ENCODE measurements at places on chromosomes 4 and X.
A peak's percentile ranks its signal among the peaks of the same experiment; 100 is the strongest.

- DNase-seq, result no peak
Measured at GRCh38 chr4:11376571-11376970, 52.1 kb downstream of the HS3ST1 start.

DNA sequence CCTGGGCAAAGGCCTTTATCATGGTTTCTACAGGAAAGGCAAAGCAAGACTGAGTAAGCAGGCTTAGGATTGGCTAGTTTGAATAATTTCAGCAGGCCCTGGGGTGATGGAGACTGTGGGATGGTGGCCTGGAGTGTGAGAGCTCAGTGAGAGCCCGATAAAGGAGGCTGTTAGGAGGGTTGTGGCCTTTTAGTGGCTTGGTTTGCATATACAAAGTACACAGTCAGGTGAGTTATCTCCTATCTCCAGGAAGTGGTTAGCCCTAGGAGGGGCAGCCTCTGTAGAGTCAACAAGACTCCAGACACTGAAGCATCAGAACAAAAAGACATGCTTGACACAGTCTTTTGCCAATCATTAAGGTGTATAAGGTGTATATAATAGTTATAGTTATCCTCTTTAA lies 157.2 kb downstream of the CFAP299 start:
- DNase-seq, result peak; percentile 18

- DNase-seq, result no peak
Measured at GRCh38 chr4:17230727-17231126, 281.2 kb downstream of the QDPR start.

DNA sequence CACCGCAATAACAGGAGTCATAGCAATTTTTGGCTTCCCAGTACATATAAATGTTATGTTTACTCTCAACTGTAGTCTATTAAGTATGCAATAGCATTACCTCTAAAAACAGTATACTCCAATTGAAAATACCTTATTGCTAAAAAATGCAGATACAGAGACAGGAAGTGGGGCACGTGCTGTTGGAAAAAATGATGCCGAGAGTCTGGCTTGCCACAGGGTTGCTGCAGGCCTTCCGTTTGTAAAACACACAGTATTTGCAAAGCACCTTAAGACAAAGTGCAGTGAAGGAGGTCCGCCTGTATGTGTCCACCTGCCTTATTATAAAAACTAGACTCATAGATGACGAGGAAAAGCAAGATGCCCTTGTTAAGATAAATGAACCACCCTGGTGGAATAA lies 23.5 kb downstream of the CD99 start:
- DNase-seq, result no peak

- DNase-seq, result no peak
Measured at GRCh38 chr4:161360982-161361381, 802.8 kb downstream of the FSTL5 start.

DNA sequence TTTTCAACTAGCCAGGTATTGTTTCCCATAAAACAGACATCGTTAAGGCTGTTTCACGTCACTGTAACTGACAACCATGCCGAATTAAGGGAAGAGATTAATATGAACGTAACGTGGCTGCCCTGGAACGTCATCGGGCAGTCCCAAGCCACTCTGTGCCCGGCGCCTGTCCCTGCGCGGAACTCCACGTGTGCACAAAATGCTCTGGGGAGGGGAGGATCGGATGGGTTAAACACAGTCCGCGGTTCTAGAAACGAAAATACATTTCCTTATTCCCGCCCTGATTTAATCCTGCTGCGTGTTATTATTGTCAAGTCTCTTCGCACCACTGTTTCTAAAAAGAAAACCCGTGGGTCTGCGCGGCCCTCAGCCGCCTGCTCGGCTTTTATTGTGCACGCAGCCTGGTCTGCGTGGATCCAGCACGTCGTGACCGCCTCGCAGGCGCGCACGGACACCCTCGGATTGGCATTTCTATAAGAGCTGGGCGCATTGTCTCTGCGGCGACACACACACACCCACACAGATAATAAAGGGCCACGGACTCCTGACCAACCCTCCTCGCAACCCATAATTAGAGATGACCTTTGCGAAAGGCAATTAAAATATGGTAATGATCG lies 69.6 kb upstream of the BCOR start:
- DNase-seq, result no peak

- DNase-seq, result no peak
Measured at GRCh38 chrX:6227453-6227835, 1.2 kb downstream of the NLGN4X start.

DNA sequence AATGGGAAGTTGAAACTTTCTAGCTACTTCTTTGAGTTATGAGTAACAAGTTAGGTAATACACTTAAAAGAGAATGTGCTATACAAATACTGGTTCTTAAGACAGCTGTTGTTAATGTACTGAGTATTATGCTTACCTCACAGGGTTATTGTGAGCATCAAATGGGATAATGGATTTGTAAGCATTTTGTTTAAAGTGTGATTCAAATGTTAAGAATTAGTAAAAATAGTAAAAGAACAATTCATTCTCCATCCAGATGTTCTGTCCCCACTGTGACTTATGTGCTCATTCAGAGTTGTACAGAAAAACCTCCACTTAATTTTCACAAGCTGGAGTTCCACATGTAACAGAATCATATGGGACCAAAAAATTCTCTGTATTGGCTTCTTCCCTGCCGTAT lies 63.6 kb downstream of the AR start:
- DNase-seq, result no peak

DNA sequence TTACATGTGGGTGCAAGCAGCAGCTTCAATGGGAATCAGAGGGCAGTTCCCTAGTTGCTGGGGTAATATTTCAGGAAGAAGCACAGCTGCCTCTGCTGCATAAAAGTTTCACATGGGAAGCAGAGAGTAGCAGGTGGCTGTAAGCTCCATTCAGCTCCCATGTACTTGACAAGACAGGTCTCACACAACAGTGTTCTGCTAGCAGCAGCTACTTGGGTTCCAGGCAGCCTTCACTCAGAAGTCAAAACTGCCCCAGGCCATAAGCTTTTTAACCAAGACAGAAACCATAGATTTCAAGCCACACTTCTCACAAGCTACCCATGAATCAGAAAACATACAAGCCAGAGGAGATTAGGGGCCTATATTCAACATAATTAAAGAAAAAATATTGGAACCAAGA lies 41.4 kb upstream of the SPIN2A start:
- DNase-seq, result no peak

- DNase-seq, result no peak
Measured at GRCh38 chr4:119116925-119117900, 18.4 kb upstream of the MYOZ2 start.

DNA sequence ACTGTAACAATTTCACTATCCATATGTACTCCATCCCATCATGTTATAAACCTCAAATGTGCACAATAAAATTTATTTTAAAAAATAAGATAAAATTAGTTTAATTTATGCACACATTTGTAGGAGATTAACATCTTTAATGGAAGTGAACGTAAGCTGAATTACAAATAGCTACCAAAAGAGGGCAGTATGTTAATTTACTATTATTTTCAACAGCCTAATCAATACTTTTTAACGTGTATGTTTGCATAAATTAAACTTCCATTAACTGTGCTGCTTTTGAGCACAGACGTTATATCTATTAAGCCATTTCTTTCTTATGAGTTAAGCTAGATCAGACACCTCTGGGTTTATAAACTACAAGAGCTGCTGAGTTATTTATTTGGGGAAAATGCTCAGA lies 56.5 kb upstream of the PHKA2 start:
- no peak for DNase-seq

DNA sequence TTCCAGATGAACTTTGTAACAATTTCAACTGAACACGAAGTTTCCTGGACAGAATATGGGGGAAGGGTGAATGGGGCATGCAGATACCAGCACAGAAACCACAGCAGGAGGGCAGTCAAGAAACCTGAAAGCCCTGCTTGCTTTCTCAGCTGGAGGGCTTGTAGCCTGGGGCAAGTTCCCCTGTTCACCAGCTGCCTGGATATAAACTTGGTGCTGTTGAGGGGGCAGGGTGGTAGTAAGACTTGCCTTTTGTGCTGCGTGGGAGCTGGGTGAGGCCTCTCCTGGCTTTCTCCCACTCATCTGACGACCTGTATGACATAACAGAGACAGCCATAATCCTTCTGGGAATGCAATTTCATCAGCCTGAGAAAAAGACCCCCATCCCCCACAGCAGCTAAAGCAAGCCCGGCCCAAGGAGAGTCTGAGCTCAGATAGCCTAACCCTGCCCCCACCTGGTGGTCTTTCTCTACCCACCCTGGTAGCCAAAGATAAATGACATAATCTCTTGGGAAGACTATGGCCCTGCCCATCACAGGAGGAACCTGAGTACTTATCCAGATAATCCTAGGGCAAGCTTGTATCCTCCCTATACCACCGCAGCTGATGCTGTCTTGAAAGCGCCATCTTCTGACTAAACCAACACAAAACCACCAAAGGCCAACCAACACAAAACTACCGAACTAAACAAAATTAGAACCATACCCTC lies 234.3 kb downstream of the LAS1L start:
- no peak for DNase-seq

DNA sequence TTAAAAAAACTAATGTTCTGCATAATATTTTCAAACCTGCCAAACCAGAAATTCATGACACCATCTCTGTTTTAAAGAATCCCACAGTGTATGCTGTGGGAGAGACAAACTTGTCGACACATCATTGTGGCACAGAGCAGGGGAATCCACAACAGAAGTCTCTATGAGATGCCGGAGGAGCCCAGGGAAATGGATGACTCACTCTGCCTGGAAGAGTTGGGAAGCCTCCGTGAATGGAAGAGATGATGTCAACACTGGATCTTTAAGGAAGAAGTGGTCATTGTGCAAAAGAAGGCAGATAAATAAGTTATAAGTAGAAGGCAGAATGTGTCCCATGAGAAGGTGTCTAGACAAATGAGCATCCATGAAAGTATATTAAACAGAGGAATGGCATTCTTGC lies 595.1 kb downstream of the RAB28 start:
- DNase-seq, result no peak

GRCh38 chr4:185774845-185775680 lies 36.9 kb downstream of the SORBS2 start:
- DNase-seq, result no peak

- no peak for DNase-seq
Measured at GRCh38 chrX:13248867-13249486, 70.9 kb downstream of the ATXN3L start.

DNA sequence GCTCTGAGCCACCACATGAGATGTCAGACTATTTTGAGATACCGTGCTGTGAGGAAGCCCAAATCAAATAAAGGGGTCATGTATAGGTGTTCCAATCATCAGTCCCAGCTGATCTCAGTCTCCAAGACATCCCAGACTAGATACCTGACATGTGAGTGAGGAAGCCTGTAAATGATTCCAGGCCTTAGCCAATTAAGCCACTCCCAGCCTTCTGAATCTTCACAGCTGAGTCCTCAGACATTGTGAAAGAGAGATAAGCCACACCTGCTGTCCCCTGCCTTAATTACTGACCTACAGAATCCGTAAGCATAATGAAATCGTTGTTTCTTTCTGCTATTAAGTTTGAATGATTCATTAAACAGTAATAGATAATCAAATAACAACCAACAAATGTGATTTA lies 671.4 kb downstream of the ZNF674 start:
- no peak for DNase-seq

DNA sequence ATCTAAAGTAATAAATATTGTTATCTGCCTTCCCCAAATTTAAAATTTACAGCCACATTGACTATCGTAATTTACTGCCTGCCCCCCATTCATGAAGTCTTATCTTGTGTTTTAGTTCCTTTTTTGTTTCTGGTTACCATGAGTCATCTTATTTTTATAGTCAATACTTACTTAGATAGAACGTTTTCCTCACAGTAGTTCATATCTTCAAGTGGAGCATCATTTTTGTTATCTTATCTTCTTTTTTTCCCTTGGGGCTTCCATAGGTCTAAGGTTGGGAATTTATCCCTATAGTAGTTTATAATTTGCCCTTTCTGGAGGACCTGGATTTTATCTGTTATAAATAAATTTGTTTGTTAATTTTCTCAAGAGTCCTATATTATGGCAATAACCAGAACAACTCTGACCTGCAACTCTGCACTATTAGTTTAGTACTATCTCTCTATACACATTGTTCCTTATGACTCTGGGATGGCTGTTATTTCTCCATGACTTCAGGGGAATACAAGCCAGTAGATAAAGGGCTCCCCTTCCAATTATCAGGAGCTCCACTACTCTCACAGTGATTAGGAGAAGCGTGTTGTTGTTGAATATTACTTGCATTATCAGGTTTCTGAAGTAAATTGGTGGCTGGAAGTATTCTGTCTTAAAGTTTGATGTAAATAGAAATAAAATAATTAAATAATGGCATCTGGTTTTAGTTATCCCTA lies 330.6 kb downstream of the GALNTL6 start:
- DNase-seq, result no peak

GRCh38 chrX:55142206-55142918 lies 53.5 kb downstream of the PAGE2 start:
- DNase-seq, result no peak

DNA sequence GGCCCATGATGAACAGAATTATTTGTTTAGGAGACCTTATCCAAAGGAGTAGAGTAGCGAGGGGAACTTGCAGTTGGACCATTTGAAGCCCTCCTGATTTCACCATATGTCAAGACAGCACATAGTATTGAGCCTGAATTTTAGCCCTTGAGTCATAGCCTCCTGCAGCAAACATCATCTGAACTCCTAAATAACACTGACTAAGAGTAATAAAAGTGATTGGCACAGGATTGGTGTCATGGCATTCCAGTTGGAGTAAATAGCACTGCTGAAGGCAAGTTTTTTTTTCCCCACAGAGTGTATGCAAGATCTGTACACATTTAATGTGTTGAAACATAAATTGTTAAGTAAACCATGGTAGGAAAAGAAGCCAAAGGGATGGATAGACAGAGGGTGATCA lies 89.0 kb downstream of the COMMD8 start:
- DNase-seq, result no peak

GRCh38 chrX:149504226-149504914 lies 736 bp downstream of the IDS start:
- peak; percentile 82 for DNase-seq

DNA sequence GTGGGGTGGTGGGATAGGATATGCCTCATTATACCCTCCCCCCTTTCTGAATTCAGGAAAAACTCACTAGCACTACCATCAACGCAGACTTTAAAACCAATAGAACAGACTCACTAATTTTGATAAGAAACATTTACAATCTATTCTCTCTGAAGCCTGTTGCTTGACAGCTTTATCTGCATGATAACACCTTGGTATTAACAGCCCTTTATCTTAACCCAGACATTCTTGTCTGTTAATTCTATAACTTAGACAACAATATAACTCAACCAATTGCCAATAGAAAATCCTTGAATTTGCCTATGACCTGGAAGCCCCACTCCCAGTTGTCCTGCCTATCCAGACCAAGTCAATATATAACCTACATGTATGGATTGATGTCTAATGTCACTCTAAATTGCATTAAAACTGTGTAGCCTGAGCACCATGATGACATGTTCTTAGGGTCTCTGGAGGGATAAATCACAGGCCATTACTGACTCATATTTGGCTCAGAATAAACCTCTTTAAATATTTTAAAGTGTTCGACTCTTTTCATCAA lies 1.5 kb upstream of the UGT2A3 start:
- DNase-seq, result no peak

All from activated CD4-positive, alpha-beta T cell treated with anti-CD3 and anti-CD28 coated beads, Interleukin-2, amount 50 U/mL, for 16 hours (primary cell).